RPMI8226 (cell line): ENCODE measurements at places on chromosomes 2 and 18.

GRCh38 chr2:173663353-173663752 lies 301.8 kb downstream of the SP3 start:
- no peak for DNase-seq

GRCh38 chr2:10795508-10796046 lies 17.0 kb downstream of the PDIA6 start:
- no peak for DNase-seq

DNA sequence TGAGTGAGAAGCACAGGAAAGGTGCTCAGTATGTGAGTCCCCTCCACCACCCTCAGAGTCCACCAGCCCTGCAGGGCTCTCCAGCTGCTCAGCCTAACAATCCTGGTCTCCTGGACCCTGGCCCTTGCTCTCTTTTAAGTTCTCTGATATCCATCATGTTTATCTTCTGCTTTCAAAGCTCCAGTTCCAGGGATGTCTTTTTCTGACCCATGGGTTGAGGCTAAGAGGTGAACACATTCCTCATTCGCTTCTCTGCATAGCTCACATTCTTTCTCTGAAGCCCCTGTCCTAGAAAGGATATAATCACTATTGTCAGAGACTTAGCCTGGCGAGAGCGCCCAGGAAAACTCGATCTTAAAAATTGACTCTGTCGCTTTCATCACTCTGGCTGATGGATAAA lies 86.4 kb downstream of the ARL4C start:
- no peak for DNase-seq

- no peak for DNase-seq
These were observed 7.8 kb downstream of the ANTXR1 start for GRCh38 chr2:69020496-69021426.
